ENCODE measurements at places on chromosomes 5 and 9.

DNA sequence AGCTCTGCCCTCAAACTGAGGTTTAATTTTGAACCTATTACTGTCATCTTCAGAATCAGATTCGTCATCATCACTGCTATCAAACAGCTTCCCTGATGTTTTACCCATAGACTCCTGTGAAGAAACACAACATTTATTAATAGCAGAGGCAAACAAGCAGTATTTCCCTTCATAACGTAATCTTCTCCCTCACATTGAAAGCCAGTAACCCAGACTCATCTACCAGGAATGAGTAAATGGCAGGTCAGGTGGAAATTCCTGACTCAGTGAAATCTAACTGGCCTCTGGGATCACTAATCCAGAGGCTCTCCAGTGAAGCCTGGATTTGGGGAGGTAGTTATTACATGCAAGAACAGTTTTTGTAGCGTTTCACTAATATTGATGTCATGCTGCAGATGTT is 14.6 kb downstream of the NOL8 start:
- DNase-seq: no peak

DNA sequence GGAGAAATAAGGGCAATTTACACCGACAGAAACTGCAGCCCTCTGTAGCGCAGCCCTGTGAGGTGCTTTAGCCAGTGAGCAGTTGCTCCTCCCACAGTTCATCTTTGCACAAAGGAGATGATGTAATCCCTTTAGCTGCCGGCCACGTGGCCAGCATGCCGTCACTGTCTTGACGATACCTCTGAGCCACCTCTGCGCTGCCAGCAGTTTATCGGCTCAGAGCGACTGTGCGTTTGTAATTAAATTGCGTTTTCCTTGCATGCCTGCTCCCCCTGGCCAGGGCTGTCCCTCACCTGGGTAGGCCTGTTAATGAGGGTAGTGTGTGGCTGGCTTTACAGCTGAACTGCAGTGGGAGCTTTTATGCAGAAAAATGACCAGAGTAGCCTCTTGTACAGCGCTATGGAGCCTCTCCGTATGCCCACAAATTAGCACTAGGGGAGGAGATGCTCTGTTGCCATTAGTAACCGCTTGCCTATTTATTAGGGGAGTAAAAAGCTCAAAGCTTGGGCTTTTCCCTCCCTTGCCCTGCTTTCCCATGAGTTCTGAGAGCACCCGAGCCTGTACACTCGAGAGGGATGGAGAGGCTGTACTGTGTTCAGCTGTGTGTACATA is 107.0 kb downstream of the TRIO start:
- DNase-seq: peak; percentile 88

- DNase-seq: no peak
Observed at GRCh38 chr5:158699298-158699880, 400.3 kb downstream of the EBF1 start.

- no peak for DNase-seq
Observed at GRCh38 chr5:4737868-4738267, 402.3 kb upstream of the ADAMTS16 start.

GRCh38 chr9:2351324-2351723 is 270.3 kb upstream of the VLDLR start:
- no peak for DNase-seq

- no peak for DNase-seq
Observed at GRCh38 chr9:31272456-31273295, 1111.8 kb upstream of the ACO1 start.

DNA sequence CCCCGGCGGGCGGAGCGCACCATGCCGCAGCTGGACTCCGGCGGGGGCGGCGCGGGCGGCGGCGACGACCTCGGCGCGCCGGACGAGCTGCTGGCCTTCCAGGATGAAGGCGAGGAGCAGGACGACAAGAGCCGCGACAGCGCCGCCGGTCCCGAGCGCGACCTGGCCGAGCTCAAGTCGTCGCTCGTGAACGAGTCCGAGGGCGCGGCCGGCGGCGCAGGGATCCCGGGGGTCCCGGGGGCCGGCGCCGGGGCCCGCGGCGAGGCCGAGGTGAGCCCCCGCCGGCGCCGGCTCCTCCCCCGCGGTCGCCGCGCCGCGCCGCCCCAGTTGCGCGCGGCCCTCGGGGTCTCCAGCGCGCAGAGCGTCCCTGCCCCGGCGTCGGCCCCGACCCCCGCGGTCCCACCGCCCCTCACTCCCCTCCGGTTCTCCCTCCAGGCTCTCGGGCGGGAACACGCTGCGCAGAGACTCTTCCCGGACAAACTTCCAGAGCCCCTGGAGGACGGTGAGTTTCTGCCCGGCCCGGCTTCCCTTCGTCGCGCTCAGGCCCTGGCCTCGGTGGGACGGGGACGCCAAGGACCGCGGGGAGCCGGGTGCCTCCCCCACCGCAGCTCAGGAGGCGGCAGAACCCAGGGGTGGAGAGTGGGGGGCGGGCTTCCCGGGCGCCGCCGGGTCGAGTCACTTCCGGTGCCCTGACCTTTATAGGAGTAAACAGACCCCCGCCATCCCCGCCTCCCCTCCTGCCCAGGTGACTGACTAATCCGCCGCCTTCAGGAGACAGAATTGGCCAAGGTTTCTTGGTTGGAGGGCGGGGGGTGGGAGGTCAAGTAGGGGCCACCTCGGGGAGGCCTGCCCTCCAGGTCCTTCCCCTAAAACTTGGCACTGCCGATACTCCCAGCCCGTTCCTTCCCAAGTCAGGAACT is 665 bp downstream of the TCF7 start:
- DNase-seq: no peak

- no peak for DNase-seq
Observed at GRCh38 chr9:114231273-114231672, 75.9 kb downstream of the COL27A1 start.

DNA sequence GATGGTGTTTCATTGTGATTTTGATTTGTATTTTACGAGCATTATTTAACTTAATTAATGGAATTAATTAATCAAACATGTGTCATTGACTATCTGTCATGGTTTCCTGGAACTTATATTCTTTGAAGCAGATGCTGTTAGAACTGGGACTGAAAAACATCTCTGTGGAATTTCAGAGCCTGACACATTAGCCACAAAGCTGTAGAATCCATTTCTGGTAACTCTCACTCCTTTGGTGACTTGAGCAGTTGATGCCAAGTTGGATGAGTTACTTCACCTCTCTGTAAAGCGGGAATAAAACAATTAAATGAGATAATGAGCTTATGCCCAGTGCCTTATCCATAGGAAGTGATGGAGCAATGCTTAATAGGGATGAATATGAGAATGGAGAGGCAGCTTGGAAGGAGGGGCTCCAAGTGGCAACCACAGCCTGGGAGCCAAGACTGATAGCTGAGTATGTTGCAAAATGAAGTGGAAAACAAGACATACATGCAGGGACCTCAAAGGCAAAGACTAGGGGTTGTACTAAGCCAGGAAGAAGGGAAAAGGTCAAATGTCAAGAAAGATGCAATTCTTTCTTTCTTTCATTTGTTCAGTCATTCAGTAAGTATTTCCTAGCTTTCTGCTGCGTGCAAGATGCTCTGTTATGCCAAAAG is 23.1 kb upstream of the ADRA1B start:
- no peak for DNase-seq

DNA sequence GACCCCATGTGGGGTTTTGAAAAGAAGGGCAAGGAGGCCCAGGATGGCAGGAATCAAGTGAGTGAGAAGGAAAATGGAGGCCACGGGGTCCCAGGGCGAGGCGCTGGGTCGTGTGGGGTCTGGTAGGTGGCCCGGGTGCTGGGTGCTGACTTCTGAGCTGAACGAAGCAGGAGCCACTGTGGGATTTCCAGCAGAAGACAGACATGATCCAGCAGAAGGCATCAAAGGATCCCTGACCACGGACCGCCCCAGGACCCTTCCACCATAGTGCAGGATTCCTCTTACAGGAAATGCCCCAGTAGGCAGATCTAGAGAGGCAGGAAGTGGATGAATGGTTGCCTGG is 106.7 kb downstream of the ADAMTS2 start:
- DNase-seq: no peak

DNA sequence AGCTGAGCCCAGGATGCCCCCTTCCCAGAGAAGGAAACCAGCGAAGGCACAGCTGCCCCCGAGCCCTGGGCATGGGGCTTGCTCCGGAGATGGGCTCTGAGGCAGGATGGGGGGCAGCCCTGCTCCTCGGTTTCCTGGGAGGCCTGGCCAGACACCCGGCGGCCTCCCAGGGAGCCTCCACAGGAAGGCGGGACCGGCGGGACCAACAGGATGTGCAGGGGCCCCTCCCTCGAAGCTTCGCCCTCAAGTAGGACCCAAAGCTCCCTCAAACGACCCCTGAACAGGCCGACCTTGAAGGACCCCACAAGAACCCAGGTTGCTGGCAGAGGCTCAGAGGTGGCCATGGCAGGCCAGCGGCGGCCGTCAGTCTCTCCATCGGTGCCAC is 11.7 kb downstream of the EXD3 start:
- DNase-seq: peak; percentile 28

DNA sequence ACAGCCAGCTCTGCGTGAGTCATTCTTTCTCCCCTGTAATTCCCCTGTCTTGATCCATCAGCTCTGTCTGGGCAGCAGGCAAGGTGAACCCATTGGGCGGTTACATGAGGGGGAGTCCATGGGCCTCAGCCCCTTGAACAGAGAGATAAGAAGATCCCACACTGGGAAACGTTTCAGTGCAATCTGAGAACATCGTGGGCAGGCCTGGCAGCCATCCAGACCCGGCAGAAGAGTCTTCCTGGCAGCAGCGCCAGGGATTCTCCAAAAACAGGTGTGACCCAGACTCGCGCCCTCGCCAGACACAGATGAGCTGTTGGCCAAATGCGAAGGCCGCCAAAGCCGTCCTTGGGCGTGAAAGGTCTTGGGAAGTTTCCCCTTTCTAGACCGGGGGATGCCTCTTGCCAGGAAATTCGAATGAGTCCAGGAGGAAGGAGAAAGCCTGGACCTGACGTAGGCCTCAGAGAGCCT is 6.4 kb upstream of the SLC12A7 start:
- DNase-seq: peak; percentile 77

GRCh38 chr5:33261305-33261704 is 179.5 kb upstream of the TARS1 start:
- DNase-seq: no peak

DNA sequence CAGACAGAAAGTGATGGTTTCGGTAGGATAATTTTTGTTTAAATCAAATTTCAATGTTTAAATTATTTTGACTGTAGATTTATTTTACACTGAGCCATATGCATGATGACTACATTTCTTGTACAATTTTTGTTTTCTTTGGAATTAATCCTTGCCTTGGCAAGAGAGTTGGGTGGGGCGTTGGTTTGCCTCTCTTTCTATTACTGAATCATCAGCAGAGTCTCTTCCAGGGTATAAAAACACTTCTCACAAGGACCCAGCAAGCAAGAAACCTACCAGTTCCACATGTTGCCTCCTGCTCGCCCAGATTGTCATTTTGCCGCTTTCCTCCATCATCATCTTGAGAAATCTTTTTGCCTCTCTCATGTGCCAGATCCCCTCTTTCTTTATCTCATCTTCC is 455.0 kb upstream of the DMAC1 start:
- no peak for DNase-seq

- DNase-seq: no peak
Observed at GRCh38 chr9:33750839-33751339, 44.5 kb upstream of the PRSS3 start.

- no peak for DNase-seq
Observed at GRCh38 chr5:72256536-72256935, 63.5 kb downstream of the MRPS27 start.

DNA sequence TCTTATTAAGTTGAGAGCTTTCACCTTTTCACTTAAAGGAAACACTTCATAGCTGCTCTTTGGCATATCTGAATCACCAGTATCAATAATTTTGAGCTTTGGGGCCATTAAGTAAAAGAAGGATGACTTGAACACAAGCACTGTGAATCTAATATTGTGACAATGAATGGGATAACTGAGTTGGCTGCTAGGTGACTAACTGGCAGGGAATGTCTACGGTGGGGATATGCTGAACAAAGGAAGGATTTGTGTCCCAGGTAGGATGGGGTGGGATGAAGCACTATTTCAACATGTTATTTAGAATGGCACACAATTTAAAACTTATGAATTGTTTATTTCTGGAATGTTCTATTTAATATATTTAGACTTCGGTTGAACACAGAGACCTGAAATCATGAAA is 123.6 kb downstream of the TEX10 start:
- DNase-seq: no peak

DNA sequence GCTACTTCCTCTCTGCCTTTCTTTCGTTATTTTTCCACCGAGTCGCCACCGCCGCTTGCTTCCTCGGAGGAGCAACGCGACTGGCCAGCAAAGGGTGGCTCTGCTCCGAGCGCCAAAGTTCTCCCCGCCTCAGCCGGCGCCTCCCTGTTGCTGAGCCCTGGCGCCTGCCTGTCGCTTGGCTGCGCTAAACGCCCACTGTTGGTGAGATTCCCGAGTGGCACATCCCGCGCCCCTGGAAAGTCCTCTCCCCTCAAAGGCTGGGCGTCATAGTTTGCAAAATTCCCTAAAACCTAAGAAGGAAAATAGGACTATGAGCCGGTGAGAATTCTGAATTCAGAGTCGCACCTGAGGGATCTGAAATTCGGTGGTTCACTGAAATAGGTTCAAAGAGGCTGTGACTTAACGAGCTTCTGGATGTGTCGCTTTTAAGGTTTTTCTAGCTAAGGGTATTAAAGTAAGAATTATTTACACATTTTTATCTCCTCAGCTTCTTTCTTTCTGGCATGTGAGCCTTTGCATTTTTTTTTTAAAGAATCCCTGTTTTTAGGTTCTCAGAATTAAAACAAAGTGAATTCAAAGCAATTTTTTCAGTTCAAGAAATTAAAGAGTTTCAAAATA is at the start of gene GRIN3A:
GRIN3A (minus strand) TSS at position 82 of the 618 bp plus-strand sequence. CDS start 668 bp downstream, outside the sequence.
- peak; percentile 27 for DNase-seq

DNA sequence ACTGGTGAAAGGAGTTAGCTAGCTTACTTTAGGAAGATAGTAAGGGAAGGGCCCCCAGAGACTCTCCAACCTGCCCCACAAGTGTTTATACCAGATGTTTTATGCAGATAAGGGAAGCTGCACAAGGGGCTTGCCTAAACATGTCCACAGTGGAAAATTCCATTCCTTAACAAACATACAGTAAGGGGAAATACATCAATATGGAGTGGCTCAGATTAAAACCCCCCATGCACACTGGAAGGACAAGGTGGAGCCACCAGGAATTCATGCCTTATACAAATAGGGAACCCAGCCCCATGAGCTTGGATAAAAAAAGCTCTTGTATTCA is 106.3 kb upstream of the GPBP1 start:
- no peak for DNase-seq

GRCh38 chr5:71586052-71586940 is 844 bp upstream of the MCCC2 start:
- no peak for DNase-seq

GRCh38 chr5:150017226-150018005 is 16.9 kb downstream of the HMGXB3 start:
- DNase-seq: no peak

- DNase-seq: no peak
Observed at GRCh38 chr9:3716415-3716814, 190.6 kb upstream of the RFX3 start.

DNA sequence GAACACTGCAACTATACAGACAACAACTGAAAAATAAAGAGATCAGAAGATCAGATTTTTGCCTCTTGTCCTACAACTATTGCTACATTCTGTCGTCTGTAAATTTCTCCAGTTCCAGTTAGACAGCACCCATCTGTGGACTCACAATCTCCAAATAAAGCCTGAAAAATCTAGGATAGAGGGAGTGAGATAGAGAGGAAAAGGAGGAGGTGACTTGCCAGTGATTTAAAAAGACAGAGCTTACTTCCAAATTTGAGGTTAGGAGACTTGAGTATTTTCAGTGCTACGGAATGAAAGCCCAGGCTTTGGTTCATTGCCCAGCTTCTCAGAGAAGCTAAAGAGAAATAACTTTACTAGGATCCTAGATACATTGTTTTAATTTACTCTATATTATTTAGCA is 63.6 kb downstream of the PTCD2 start:
- no peak for DNase-seq

GRCh38 chr9:15889555-15889954 is 336.7 kb downstream of the CCDC171 start:
- no peak for DNase-seq

GRCh38 chr9:125977223-125977622 is 230.1 kb downstream of the PBX3 start:
- no peak for DNase-seq
